MV-4-11 (cell line): ENCODE measurements at places on chromosomes 1 and 21.

- no peak for DNase-seq
Measured at GRCh38 chr1:14836426-14837140, 238.1 kb downstream of the KAZN start.

GRCh38 chr1:186420923-186421322 is 40.0 kb downstream of the PDC start:
- DNase-seq = peak; percentile 62

DNA sequence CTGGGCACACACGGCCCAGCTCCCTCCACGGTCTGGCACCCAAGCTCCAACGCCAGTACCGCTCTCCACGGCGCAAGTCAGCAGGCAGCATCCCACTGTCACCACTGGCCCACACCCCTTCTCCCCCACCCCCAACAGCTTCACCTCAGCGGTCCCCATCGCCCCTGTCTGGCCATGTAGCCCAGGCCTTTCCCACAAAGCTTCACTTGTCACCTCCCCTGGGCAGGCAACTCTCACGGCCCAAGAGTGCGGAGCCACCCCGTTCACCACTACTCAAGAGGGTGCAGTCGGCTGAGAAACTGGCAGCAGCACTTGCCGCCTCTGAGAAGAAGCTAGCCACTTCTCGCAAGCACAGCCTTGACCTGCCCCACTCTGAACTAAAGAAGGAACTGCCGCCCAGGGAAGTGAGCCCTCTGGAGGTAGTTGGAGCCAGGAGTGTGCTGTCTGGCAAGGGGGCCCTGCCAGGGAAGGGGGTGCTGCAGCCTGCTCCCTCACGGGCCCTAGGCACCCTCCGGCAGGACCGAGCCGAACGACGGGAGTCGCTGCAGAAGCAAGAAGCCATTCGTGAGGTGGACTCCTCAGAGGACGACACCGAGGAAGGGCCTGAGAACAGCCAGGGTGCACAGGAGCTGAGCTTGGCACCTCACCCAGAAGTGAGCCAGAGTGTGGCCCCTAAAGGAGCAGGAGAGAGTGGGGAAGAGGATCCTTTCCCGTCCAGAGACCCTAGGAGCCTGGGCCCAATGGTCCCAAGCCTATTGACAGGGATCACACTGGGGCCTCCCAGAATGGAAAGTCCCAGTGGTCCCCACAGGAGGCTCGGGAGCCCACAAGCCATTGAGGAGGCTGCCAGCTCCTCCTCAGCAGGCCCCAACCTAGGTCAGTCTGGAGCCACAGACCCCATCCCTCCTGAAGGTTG is 97.6 kb downstream of the PIK3R3 start:
- no peak for DNase-seq

- peak; percentile 3 for DNase-seq
Measured at GRCh38 chr21:32516756-32517649, 68.3 kb downstream of the TCP10L start.

GRCh38 chr1:198096390-198096789 is 60.4 kb upstream of the NEK7 start:
- DNase-seq = no peak

DNA sequence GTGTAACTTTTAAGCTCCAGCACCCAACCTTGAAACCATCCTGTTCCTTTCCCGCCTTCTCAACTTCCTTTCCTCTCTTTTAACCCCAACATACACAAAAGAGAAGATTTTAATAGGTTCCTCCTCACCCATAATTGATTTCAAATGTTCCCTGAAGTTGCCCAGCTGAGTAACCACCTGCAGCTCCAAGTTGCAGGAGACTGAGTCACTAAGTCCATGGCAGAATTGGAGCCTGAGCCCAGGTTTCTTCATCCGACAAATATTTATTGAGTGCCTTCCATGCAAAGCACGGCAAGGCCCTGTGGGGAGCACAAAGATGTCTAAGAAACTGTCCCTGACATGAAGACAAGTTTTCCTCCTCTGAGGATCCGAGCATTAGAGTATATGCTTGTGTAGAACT is 97.7 kb downstream of the PAPPA2 start:
- no peak for DNase-seq

DNA sequence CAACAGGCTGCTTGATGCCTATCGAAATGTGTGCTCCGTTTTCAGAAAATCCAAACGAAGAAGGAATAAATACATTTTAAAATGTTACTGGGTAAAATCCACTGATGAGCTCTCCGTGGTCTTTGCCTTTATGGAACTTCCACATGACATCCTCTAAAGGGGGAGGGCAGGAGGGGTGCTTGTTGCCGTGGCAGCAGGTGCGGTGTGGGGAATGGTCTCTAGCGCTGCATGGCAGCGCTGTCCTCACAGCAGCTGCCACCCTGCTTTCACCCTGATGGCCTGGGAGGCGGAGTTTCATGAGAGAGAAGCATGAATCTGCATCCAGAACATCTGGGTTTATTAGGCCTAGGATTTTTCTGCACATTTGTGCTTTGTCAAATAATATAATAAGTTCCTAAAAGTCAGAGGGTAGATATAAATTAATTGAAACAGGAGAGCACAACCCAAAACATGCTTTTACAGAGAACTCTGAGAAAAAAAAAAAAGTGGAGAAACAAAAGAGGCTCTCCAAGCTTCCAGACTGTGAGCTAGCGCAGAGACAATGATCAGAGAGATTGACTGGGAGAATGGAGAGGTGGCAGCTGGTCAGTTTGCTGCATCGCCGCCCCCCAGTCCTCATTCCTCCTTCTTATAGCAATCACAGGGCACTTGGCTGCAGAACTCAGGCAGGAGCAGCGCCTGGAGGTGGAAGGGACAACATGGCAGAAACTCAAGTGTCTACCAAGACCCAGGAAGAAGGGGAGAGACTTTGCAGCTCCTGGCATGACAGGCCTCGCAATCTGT is 228.6 kb downstream of the DSCAM start:
- no peak for DNase-seq

DNA sequence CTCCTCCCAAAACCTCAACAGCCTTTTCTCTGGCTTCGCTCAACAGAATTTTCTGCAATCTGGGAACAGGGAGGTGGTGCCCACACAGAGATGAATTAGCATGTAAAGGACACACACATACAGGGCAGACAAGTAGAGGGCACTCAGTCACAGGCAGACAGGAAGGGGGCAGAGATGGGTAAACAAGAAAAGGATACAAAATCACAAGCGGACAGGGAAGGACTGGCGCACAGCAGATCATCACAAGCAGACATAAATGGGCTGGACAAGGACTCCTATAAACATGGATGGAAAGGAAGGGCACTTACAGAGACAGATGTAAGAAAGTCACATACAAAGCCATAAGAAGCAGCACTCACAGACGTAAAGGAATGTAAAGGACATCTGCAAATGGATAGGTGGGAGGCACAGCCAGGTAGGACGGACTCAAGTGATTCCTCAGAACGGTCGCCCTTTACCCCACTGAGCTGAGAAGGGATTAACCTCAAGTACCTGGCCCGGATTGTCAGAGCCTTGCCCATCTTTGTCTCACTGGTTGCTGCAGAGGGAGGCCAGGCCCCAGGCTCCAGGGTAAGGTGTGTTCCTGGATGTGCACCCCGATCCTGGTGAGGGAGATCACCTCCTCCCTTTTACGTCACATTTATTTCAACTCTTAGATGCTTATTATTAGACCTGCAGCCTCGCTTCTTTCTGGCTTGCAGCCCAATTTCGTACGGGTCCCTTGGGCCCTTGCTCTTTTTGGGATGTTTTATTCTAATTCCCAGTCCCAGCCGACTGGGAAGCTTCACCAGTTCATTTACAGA is 836 bp upstream of the PRCC start:
- DNase-seq = no peak

DNA sequence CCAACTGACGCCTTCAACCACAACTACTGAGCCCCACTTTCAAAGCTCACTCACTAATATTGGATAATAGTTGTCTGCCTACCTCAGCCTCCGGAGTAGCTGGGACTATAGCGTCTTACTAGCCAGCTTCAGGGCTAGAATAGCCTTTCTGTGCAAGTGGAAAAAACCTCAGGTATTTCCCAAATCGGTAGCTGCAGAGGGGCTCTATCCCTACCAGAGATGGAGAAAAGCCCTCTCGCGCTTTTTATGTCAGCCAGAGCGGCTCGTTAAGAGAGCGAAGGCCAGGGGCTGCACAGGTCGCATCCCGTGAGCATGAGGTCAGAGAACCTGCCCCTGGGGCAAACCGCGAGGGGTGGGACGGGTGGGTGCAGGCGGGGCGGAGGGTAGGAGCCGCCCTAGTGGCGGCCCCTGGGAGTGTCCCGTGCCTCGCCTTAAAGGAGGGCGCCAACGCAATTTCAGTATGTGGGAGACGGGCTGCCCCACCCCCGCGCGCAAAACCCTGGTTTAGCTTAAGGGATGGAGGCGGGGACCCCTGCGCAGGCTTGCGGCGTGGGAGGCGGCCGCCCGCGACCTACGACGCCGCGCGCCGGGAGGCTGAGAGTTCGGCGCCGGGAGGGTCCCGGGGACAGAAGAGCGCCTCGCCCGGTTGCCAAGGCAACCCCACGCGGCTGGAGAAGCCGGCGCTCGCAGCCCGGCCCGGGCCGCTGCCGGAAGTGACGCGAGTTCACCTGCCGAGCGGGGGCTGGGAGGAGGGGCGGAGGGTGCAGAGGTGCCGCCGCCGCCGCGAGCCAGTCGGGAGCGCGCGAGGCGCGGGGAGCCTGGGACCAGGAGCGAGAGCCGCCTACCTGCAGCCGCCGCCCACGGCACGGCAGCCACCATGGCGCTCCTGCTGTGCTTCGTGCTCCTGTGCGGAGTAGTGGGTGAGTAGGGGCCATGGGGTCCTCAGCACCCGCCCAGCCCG is at the start of gene CXADR:
TSS of gene CXADR (plus strand) at position 791 of the 961 bp plus-strand sequence. CDS start at position 878, 87 bp downstream.
- DNase-seq = no peak

GRCh38 chr1:3063379-3064295 is 5.4 kb upstream of the PRDM16 start:
- no peak for DNase-seq

- DNase-seq = no peak
Measured at GRCh38 chr1:2945821-2946231, 75.4 kb upstream of the ACTRT2 start.

DNA sequence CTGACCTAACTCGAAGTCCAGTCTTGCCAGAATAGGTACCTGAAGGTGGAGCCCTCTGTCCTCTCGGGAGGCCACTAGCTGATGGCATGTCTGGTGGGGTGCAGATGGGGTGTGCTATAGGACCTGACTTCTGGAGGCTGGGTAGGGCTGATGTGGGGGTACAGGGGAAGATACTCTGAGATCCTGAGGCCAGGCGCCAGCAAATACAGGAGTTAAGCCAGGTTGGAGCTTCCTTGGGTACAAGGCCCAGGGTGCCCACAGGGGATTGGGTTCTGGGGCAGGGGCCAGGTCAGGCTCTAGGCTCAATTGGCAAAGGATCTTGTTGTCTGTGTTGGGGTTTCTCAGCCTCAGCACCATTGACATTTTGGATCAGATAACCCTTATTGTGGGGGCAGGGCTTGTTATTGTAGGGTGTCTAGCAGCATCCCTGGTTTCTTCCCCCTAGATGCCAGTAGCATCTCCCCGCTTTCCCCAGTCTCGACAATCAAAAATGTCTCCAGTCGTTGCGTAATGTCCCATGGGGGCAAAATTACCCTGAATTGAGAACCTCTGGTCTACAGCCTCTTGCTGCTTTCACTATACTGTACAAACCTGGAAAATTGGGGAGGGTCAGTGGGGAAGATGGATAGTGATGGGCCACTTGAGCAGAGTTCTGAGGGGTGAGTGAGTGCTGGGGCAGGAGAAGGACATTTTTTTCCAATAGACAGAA is 9.2 kb downstream of the PTPRF start:
- DNase-seq = no peak

GRCh38 chr1:201013031-201013485 is 10.5 kb downstream of the KIF21B start:
- DNase-seq = peak; percentile 87
